Activated T-helper 17 cell treated with anti-CD3 and anti-CD28 coated beads, Interleukin-2, amount 50 U/mL, for 72 hours (primary cell): ENCODE measurements at places on chromosomes 7 and 10. TPM values are rescaled to one million over a fixed set of nuclear protein-coding genes. Genes with fewer than 3 reads are reported as not detected.

DNA sequence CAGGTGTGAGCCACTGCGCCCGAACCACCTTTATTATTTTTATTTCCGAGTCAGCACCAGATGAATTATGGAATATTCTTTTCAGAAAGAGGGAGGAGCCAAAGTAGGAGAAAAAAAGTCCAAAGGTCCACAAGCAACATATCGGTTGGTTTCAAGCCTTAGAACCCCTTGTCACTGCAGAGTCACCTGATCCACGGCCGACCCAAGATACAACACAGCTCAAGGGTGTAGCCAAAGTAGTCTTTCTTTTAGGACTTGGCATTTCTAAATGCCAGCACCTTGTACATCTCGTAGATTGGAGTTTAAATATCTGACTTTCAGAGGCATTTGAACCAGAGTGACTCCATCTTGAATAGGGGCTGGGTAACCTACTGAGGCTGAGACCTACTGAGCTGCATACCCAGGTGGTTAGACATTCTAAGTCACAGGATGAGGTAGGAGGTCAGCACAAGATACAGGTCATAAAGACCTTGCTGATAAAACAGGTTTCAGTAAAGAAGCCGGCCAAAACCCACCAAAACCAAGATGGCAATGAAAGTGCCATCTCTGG, 113.9 kb upstream of the ANLN start:
- ATAC-seq, result no peak

DNA sequence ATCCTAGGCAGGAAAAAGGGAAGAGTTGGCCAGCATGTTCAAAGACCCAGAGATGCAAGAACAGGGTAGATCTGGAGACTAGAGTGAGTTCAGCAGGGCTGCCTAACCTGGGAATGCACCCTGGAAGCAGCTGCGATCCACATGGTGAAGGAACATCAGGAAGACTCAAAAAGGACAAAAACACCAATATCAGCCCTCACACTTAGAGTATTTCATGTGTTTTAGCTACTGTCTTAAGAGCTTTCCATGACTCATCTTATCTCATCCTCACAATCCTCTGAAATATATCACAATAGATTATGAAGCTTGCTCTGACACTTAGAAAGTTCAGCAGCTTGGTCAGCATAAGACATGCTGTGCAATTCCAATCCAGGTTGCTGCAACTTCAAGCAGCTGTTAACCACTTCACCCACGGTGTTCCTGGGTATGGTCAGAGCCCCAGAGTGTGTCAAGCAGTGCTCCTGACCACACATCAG, 380.9 kb downstream of the PARD3 start:
- ATAC-seq, result no peak

PROSER2 gene
- 0.37 TPM for total RNA-seq

DNA sequence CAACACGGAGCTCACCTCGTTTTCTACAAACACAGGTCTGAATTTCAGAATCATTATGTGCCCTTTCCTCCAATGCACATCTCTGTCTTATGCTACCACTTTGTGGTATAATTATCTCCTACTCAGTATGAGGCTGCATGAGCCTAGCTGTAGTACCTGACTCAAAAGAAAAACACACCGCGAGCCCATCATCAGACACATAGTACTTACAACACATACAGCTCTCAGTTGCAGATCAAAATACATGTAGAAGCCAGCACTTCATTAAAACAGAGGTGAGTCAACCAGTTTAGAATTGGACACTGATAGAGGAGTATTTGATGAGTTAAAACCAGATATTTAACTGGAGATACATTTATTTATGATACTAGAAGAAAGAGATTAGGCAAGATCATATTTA, 1.4 kb upstream of the RTKN2 start:
- no peak for ATAC-seq
